ENCODE measurements at places on chromosomes 7 and 10.

DNA sequence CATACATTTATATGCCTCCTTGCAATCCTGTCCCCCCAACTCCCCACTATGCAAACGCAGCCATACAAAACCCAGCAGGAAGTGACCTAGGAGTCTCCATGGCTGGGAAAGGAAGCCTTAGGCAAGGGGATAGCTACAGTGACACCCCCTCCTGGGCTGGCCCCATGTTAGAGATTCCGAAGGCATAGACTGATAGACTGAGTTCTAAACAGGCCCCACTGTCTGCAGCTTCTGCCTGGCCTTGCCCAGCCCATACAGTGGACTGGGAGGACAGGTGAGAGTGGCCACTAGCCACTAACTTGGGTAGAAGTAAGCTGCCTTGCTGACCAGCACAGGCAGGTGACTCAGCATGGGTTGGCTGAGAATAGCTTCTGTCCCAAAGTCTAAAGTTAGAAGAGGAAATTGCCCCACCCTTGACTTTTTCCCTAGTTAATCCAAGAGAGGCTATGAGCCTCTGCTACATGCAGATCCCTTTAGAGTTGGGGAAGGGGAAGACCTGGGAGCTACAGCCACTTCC, 106.3 kb downstream of the C10orf105 start:
- DNase-seq = no peak

GRCh38 chr10:49278497-49278981, 20.4 kb upstream of the C10orf71 start:
- no peak for DNase-seq

DNA sequence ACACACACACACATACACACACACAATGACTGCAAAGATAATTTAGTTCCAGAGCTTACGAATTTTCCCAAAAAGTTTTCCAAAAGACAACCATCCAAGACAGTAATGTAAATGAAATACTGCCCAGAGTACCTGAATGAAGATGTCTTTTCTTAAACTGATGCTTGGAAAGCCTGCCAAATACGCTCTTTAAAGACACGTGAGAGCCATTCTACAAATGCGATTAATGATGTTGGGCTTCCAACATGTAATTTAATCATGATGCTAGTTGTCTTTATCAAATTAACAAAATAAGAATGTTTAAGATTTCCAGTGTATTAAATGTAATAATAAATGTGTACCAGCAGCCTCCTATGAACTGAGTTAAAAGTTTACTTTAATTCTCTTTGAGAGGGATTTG, 11.1 kb downstream of the ERCC6 start:
- no peak for DNase-seq

DNA sequence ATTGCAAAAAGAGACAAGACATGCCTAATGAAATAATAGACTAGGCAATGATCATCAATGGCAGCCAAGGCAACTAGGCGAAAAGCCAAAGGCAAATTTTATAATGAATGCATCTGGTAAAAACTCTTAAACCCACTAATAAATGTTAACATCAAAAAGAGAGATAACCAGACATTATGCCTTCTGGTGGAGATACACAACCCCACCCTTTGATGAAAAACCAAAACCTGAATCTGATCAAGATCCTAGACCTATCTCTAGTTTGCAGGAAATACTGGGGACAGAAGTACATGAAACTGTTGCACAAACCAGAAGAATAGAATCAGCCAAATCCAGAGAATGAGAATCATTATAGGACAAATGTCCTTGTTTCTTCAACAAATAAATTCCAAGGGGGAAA, 22.0 kb upstream of the GSAP start:
- DNase-seq = no peak

- no peak for DNase-seq
These were observed 128.9 kb upstream of the NANOS1 start for GRCh38 chr10:118900617-118901016.

- DNase-seq = no peak
These were observed 14.9 kb downstream of the TRIM56 start for GRCh38 chr7:101099969-101100781.

All from GM13976 (cell line).